ENCODE measurements at places on chromosomes 16 and 17.

GRCh38 chr16:88448461-88449266 lies 4.4 kb upstream of the ZFPM1 start:
- DNase-seq = no peak

GRCh38 chr16:79018650-79019429 lies 581.7 kb downstream of the MAF start:
- DNase-seq = no peak

GRCh38 chr16:56457927-56458470 lies 6.6 kb downstream of the OGFOD1 start:
- DNase-seq = no peak

- DNase-seq = no peak
These were observed 26.9 kb downstream of the LDHD start for GRCh38 chr16:75089486-75090202.

DNA sequence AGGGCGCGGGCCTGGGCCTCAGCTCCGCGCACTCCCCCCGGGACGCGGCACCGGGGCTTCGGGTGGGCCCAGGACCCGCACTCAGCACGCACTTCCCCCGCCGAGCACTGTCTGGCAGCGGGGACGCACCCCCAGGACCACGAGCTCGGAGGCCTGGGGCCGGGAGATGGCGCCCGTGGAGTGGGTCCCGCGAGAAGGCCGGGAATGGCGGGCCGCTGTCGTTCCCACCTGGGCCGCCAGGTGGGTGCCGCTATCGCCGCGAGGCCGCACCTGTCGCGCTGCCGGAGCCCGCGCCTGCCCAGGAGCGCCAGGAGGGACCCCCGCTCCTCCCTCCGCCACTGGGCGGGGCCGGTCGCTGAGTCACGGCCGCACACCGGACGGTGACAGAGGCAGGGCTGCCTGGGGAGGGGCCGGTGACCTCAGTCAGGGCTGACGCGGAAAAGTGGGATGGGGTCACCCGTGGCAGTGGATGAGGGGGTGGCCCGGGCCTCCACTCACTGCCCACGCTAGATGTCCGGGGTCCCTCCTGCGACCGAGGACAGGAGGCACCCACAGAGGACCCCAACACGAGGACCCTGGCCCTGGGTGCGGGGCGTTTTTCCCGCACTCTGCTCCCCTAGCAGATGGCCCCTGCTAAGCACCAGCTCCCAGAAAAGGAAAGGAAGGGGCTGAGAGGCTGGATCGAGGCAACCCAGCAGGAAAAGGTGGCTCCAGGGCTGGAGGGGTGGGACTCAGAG lies 6.9 kb upstream of the ACTG1 start:
- no peak for DNase-seq

- no peak for DNase-seq
These were observed 30.0 kb downstream of the B9D1 start for GRCh38 chr17:19332371-19333131.
